AG04449 (cell line): ENCODE measurements at places on chromosomes 13 and 19.

DNA sequence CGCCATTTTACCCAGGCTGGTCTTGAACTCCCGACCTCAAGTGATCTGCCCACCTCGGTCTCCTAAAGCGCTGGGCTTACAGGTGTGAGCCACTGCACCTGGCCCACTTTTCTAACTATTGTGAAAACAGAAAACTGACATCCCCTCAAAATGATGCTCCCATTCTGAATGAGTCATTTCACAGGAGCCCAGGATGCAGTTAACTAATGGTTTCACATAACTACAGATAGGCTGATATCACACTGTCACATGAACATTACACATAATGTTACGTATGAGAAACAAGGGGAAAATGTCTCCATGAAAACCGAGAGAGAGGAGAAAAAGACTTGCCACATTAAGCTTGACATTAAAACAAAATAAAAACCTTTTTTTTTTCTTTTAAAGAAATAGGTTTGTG, 37.5 kb downstream of the N4BP2L2 start:
- DNase-seq: no peak

DNA sequence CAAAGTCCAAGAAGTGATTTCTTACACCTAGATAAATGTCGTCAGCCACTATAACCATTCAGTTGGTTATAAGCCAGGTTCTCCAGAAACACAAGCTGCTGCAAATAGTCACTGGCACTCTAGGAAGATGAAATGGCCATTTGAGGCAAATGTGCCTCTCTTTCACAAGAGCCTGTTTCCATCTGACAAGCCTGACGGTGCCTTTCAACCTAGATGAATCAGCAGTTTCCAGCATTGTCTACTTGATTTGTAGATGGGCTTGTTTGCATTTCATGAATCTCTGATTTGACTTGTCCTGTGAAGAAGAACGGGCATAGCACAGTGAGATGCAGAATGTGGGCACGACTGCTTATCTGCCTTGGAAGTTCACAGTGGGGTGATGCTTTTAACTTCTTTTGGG, 327.2 kb downstream of the LMO7 start:
- DNase-seq: no peak

GRCh38 chr13:51605698-51606097, 21.4 kb downstream of the WDFY2 start:
- no peak for DNase-seq

DNA sequence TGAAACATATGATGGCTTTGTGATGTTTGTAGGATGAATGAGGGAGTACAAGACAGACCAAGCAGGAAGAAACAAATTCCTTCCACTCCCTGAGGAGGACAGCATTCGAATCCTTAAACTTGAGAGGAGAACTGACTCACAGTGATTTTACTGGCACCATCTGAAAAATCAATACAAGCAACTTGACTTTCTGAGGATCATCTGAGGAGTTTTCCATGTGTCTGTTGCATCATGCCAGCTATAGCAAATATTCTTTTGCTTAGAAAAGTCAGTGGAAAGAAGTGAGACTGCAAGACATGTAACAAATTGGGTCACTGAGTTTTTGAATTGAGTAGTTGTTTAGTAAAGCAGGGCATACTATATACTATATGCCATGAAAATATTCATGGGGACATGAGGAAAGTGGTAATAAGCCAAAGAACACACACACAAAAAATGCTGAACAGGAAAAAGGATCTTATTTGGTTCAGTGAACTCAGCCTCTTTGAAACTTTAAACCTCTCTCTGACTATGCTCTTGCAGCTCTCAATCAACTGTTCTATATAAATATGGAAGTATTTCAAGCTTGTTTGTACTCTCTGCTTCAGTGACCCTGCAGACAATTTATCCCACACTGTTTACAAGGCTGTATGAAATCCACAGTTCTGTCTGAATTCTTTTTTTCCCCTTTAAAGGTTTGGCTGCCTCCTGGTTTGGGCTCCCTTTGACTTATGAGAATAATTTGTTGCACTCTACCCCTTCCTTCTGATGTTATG, 35.5 kb downstream of the SERTM1 start:
- no peak for DNase-seq

- no peak for DNase-seq
Measured at GRCh38 chr19:1445932-1446712, 3.8 kb upstream of the APC2 start.

DNA sequence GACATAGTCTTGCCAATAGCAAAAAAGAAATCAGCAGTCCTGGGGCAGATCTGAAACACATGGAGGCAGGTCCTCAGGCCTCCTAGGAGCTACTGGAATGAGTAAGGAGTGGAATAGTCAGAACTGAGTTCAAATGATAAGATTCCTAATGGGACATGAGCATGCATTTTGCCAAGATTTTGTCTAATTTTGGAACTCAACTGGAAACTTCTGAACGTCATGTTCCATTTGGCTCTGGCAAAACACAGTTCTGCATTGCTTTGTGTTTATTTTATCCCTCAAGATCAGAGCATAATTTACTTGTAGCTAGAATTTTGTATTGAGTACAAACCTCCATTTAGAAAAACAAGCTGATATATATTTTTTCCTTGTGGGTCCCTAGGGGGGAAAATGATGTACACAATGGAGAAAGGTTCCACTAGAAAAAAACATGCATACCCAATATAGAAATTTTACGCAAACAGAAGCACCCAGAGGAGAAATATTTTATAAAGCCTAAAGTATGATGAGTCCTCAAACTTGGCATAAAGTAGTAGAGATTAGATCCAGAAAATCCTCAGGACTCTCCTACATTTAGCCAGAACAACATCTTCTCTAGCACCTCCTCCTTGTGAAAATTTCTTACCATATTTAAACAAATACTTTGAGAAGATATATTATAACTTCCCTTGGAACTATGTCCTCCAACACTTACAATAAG, 149.0 kb upstream of the SERP2 start:
- no peak for DNase-seq

DNA sequence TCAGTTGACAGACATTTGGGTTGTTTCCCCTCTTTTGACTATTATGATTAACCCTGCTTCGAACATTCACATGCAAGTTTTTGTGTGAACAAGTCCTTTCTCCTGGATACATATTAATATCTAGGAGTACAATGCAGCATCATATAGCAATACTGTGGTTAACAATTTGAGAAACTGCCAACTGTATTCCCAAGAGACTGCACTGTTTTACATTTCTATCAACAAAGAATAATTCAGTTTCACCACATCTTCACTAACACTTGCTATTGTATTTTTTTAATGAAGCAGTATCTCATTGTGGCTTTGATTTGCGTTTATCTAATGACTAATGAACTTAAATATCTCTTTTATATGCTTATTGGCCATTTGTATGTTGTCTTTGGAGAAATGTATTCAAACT, 184.6 kb upstream of the NBEA start:
- DNase-seq: no peak
